ENCODE measurements at places on chromosomes 1 and 21.

GRCh38 chr1:168468822-168469221 lies 75.0 kb downstream of the XCL2 start:
- DNase-seq: no peak

DNA sequence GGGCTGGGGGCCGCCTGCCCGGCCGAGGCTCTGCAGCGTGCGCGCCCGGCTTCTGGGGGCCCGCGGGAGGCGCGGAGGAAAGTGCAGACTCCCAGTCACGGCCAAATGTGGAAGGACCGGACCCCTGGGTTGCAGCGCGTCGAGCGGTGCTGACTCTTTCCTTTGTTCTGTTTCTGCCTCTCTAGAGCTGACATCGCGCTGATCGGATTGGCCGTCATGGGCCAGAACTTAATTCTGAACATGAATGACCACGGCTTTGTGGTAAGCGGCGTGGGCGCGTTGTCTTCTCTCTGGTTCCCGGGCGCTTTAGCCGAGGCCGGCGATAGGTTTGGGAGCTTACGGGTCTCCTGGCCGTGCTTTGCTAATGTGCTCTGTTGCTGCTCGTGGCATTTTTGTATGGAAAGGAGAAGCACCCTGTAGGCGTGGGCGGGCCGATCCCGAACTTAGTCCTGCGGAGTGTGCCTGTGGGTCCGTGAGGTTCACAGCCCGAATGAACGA lies 629 bp downstream of the PGD start:
- peak; percentile 15 for DNase-seq

DNA sequence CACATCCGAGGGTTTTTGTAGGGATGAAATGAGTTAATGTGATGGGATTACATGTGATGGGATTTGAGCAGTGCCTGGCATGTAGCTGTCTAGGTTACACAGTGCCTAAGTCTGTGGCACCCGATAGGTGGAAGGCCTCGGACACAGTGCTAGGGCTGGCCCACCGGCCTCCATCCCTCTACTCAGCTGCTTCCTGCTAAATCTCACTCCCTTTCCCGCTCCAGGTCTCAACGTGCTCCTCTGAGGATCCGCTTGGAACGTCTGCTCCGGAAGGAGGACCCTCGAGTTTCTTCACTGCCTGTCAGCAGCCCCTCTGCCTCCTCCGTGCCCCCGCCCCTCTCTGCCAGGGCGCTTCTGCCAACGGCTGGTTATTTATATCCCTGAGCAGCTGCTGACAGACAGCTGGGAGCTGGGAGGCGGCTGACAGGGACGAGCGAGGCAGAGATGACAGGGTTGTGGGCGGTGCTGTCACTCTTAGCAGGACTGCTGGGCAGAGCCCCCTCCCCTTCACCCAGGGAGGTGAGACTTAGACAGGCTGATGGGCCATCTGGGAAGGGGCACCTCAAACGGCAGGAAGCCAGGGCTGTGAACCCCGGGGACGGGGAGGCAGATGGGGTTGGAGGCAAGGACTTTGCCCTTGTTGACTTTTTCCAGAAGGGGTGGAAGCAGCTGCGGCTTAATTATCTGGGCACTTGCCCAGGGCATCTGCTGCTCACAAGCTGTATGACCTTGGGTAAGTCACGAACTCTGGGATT lies 26.6 kb upstream of the LRRN2 start:
- DNase-seq: no peak

DNA sequence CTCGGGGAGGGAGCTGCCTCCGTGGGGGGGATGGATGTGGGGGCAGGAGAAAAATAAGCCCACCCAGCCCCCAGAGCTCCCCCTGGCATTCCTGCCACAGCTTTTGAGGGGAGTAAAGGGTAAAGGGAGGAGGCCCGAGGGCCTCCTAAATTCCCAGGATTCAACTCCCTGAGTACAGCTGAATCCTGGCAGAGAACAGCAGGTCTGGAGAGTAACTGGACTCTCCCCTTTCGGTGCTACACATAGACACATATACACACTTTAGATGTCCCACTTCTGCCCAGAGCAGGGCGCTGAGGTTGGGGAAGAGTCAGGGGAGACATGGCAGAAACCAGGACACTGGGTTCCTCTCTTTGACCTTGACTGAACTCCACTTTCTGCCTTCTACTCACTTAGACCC lies 3.0 kb downstream of the KIRREL1 start:
- DNase-seq: no peak

- no peak for DNase-seq
Observed at GRCh38 chr1:231924180-231924579, 297.6 kb downstream of the DISC1 start.

- DNase-seq: no peak
Observed at GRCh38 chr21:45847870-45848269, 133.7 kb upstream of the COL6A1 start.

DNA sequence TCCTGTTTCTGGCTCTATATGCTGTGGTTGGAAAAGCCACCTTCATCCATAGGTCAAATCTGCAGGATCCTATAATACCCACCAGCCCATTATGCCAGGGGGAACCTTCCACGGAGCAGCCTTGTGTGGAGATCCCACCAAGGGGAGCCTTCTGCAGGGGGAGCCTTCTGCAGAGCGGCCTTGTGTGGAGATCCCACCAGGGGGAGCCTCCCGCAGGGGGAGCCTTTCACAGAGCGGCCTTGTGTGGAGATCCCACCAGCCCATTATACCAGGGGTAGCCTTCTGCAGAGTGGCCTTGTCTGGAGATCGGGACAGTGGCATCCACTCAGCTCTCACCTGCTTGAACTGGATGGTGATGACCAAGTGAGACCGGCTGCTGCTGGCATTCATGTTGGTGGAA lies 85.3 kb downstream of the SCCPDH start:
- no peak for DNase-seq

- no peak for DNase-seq
Observed at GRCh38 chr21:40186045-40186444, 318.8 kb downstream of the PCP4 start.

GRCh38 chr1:157734321-157734720 lies 33.8 kb upstream of the FCRL3 start:
- no peak for DNase-seq

DNA sequence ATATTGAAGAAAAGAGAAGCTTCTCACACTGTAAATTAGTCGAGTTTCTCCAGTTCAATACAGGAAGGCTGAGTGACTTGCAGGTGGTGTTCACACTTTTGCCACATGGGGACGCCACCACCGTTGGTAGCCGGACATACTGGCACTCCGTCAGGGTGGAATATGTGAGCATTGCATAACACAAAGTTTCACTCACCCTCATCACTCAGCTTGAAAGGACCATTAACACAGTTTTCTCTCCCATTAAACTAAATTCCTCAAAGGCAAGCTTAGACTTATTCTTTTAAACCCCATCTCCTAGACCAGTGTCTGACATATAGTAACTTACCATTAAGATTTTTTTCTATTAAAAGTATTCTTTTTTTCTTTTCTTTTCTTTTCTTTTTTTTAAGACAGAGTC lies 105.3 kb upstream of the SERBP1 start:
- DNase-seq: peak; percentile 61

DNA sequence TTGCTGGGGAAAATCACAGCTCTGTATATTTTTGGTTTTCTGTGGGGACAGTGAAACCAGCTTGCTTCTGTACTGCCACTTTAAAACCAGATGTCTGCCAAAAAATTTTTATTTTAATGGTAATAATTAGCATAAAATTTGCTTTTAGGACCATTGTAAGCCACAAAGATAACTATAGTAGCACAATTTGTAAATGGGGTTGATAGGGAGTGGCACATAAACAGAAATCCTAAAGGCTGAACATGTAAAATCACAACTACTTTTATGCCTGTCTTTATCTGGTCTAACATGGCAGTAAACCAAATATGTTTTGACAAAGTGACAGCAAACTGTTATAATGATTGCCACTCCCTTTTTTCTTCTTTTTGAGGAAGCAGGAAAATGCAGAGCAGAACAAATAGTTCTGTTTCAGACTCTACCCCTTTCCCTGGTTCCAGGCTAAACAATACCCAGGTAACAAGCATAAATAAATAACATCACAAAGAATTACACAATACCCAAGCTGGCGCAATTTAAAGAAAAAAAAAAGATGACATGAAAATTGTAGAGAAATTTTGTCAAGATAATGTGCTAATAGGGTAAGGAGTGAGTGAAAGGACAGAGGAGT lies 24.0 kb upstream of the CCDC181 start:
- DNase-seq: no peak

DNA sequence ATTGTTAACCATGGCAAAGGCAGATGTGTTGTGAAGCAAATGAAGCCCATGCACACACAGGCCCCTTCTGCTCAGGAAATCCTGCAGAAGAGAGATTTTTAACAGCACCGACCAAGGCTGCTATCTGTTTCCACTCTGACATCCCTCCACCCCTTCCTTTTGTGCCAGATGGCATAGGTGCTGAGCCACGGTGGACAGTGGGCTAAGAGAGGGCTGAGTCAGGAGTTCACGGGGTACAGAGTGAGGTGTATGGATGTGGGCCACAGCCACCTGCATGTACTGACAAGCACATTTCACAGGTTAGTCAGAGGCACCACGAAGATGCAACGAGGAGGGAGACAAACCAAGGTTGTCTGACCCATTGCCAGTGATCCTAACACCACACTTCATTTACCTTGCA lies 9.5 kb downstream of the RSPH1 start:
- DNase-seq: no peak

- DNase-seq: no peak
Observed at GRCh38 chr1:174352883-174353608, 94.7 kb upstream of the GPR52 start.

GRCh38 chr21:44880405-44881197 lies 7.1 kb upstream of the PTTG1IP start:
- no peak for DNase-seq

DNA sequence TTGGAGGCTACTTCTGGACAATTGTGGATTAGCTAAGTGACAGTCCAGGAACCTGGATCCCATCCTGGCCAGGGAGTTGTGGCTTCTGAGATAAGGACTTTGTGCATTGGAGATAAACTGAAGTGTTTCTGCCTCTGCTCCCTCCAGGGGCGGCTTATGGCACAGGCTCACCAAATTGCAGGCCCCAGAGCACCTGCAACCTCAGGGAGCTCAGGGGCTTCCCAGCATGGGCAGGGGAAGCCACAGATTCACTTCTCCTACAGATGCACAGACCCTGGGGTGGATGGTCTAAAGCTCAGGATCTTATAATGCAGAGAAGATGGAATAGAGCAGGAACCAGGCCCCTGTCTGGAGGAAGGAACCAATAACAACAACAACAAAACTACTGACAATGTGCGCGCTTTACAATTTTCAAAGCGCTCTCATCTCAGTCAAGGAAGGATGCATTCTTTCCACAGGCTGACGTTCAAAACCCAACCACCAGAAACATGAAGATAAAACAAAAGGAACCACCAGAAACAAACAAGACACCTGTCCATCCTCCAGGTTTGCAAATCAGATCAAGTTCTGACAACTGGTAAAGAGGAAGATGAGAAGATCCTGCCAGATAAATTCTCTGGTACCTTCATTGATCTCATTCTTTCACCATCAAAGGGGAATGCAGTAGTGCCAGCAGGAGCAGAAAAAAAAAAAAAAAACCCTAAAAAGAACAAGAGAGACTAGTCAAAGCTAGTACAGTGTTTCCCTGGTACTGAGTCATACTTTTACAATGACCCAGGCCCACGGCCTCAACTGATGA lies 121.0 kb upstream of the IRF2BP2 start:
- DNase-seq: peak; percentile 60

GRCh38 chr1:158102881-158103674 lies 77.6 kb upstream of the CD1D start:
- no peak for DNase-seq

GRCh38 chr1:165863346-165863745 lies 35.9 kb downstream of the UCK2 start:
- DNase-seq: no peak

- no peak for DNase-seq
Observed at GRCh38 chr1:207305489-207305873, 16.0 kb upstream of the CD55 start.

DNA sequence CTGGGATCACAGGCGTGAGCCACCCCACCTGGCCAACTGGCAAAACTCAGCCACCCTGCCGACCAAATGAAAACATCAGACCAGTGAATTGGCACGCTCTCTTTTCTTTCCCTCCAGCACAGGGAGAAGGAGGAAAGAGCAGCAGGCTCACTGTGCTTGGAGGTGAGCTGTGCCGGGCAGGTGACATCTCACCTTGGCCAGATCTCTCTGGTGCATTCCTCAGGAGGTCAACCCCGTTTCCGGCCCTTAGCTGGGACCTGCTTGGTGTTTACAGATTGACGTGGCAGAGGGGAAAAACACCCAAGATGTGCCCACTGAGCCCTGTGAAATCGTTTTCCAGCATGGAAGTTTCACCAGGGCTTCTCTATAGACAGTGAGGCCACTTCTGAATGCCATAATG lies 45.1 kb downstream of the TMEM51 start:
- DNase-seq: no peak

- DNase-seq: peak; percentile 79
Observed at GRCh38 chr1:182120411-182121258, 59.1 kb upstream of the ZNF648 start.

Data from RCC 7860 (cell line).